ENCODE measurements at places on chromosomes 7 and 10.

GRCh38 chr7:80821771-80822319, 97.0 kb downstream of the SEMA3C start:
- no peak for DNase-seq

GRCh38 chr7:54915870-54916598, 102.8 kb upstream of the EGFR start:
- no peak for DNase-seq

GRCh38 chr7:115561335-115562110, 469.0 kb downstream of the TFEC start:
- DNase-seq, result no peak

- DNase-seq, result no peak
These were observed 891.6 kb downstream of the GRM8 start for GRCh38 chr7:126361183-126361582.

- DNase-seq, result peak; percentile 7
These were observed 33.0 kb downstream of the EN2 start for GRCh38 chr7:155490697-155491628.
